Hematopoietic multipotent progenitor cell (in vitro differentiated cells): ENCODE measurements at places on chromosomes 4 and X.
A peak's percentile ranks its signal among the peaks of the same experiment; 100 is the strongest.

DNA sequence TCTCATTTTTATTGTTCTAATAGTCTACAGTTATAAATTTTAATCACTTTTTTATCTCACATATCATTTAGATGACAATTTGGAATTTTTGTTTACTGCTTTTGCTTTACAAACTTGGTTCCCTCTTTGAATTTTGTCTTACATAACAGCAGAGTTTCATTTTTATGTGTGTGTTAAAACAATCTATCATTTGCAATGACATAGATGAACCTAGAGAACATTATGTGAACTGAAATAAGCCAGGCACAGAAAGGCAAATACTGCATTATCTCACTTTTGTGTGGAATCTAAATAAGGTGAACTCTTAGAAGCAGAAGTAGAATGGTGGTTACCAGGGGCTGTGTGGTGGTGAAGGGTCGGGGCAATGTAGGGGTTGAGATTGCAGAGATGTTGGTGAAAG lies 170.7 kb downstream of the GASK1B start:
- DNase-seq: no peak

DNA sequence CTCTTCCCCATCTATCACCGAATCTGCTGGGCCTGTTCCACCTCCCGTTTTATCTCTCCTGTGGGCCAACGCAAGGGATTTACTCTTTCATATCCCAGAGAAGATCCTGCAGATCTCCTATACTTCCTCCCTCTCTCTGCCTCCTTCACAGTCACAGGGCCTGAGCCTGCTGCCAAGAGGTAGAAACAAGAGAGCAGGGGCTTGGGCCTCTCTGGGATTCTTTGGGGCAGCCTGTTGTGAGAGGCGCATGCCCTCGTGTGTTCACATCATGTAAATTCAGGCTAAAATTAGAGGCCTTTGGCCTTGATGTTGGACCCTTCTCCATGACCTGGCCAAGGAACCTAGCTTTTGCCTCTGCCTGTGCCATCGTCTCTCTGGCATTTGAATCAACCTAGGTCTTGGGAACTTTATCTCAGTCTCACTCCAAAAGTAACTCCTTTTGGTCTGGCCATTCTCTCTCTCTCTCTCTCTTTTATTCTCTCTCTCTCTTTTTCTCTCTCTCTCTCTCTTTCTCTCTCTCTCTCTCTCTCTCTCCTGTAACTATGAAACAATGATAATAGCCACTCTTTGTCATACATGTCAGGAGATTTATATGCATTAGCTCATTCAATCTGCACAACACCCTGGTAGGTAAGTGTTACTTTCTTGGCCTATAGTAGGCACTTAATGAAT lies 20.0 kb upstream of the EFNB1 start:
- DNase-seq: no peak

GRCh38 chrX:117532339-117532738 lies 584.3 kb downstream of the KLHL13 start:
- DNase-seq: no peak

GRCh38 chr4:125187226-125188176 lies 127.3 kb upstream of the FAT4 start:
- no peak for DNase-seq

DNA sequence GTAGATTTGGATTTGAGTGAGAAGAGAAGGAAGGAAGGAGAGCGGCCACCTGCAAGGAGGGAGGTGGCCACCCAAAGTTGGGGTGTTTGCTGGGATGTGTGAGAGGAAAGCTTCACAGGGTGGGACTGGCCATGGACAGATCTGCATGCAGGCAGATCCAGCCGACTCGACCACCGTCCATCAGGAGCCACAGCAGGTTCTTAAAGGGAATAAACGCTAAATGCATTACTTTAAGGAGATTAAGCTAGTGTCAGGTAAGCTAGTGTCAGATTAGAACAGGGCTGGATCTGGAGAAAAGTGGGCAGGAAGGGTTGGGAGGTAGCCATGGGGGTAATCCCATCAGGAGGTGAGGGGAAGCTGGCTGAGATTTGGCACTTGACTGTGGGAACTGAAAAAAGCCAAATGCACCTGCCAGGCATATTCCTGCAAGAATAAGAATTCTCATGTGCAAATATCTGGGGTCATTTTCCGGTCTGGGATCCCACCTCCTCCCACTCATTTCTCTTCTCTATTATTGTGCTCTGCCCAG lies 79.6 kb downstream of the MGST2 start:
- no peak for DNase-seq

DNA sequence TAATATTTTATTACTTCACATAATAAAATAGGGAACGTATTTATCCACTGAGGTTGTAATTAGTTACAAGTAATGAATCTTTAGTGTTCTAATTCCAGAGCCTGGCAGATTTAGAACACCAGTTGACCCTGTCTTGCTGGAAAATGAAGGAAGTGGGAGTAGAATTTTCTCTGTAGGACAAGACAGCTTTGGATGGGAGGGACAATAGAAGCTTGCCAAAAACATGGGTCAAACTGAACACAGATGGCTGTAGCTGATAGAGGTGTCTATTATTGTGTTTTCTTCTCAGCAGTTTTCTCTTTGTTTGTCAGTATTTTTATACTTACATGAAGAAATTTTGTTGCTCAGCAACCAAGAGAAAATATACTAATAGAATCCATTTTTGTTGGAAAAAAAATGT lies 20.2 kb downstream of the FAT4 start:
- DNase-seq: no peak

- peak; percentile 53 for DNase-seq
These were observed 56.8 kb downstream of the RXFP1 start for GRCh38 chr4:158578476-158578875.

GRCh38 chr4:152340818-152341217 lies 195.1 kb downstream of the FBXW7 start:
- DNase-seq: no peak

- peak; percentile 35 for DNase-seq
These were observed 48.3 kb upstream of the WDR1 start for GRCh38 chr4:10164877-10165283.
